Spinal cord (tissue), 10 donors: ENCODE measurements at places on chromosomes 3 and 15.

- DNase-seq: no peak
Observed at GRCh38 chr15:51754267-51754666, 2.9 kb downstream of the TMOD2 start.

DNA sequence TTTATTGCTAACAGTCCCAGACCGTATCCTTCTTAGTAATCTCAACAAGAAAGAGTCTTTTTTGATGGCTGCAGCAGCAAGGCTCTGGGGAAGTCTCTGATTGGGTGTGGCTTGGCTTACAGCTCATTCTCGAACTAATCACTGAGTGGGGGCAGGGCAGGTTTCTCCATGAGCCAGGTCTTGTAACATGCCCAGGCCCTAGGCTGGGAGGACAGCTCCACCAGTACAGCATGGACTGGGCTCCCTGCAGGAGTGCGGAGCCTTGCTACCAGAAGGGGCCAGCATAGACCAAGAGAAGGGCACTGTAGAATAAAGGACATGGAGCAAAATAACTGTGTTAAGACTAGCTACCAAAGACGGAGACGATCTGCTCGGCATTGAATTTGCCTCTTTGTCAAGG lies 7.2 kb downstream of the CD276 start:
- DNase-seq: peak; percentile 15

GRCh38 chr3:20958161-20958560 lies 772.2 kb upstream of the SGO1 start:
- no peak for DNase-seq

DNA sequence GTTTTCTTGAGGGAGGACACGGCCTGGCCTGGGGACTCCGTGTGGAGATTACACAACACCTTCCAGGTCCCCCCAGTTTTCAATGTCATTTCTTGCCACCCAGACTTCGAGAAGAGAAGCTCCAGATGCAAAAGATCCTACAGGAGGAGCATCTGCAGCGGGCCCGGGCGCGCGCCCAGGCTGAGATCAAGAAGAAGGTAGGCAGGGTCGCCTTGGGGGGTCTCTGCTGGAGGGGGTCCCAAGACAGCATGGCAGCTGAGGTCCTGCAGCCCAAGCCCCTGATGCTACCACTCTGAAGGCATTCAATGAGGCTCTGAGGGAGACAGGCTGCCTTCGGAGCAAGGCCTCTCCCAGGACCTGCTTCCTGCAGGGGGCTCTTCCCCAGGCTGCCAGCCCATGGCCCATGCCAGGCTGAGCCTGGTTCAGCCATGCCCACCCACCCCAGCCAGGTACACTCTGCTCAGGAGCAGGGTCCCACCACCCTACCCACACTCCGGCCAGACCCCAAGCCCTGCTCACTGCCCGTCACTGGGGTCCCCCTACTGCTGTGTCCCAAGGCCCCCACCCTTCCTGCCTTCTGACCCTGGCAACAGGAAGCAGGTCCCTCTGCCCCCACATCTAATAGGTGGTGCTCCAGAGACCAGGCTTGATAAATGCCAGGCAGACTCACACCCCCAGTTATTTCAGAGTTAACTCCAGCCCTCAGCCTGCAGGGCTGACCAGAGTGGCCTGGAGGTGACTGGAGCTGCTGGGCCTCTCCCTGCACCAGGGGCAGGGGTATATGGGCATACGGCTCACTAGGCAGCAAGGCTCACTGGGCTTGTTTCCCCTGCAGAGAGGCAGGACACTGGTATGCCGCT lies 40.0 kb downstream of the ZXDC start:
- DNase-seq: no peak

- no peak for DNase-seq
Observed at GRCh38 chr15:47924381-47924780, 196.4 kb upstream of the SLC24A5 start.

GRCh38 chr15:69595009-69595791 lies 142.6 kb downstream of the RPLP1 start:
- DNase-seq: peak; percentile 54

GRCh38 chr15:84762840-84763572 lies 14.6 kb downstream of the ZNF592 start:
- DNase-seq: no peak

- DNase-seq: no peak
Observed at GRCh38 chr15:50068016-50068415, 51.0 kb downstream of the ATP8B4 start.

- peak; percentile 96 for DNase-seq
Observed at GRCh38 chr15:62742409-62743171, 300.0 kb upstream of the TPM1 start.

DNA sequence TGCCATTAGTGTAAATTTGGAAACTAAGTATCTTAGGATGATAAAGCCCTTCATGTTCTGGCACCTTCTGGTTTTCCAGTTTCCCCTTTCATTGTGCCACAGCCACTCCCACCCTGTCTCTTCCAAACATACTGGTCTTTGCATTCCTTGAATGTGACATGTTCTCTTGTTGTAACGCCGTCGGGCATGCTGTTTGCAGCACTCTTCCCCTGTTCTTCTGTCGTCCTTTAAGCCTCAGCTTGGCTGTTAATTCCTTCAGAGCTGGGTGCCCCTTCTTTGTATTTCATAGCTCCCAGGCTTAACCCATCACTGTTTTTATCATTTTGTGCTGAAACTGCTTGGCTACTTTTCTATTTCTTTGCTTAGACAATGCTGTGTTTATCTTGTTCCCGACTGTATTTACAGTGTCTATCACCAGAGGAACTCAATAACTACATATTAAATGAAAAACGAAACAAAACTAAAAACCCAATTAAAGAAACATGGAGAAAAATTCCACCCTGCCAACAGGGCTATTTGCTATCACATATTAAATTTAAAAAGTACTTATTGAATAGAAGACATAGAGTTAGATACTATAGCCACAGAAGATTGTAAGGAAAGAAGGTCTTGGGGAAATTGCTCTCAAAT lies 95.4 kb upstream of the KCNAB1 start:
- peak; percentile 34 for DNase-seq

GRCh38 chr15:77035584-77035983 lies 35.3 kb downstream of the TSPAN3 start:
- DNase-seq: no peak

- no peak for DNase-seq
Observed at GRCh38 chr3:99479768-99480167, 158.6 kb upstream of the COL8A1 start.

DNA sequence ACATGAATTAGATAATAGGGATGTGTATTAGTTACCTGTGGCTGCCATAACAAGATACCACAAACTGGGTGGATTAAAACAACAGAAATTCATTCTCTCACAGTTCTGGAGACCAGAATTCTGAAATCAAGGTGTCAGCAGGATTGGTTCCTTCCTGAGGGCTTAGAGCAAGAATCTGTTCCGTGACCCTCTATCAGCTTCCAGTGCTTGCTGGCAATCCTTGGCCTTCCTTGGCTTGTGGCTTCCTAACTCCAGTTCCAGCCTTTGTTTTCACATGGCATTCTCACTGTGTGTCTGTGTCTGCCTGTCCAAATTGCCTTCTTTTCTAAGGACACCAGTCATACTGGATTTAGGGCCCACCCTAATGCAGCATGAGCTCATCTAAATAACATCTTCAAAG lies 94.4 kb upstream of the NR2E3 start:
- no peak for DNase-seq

DNA sequence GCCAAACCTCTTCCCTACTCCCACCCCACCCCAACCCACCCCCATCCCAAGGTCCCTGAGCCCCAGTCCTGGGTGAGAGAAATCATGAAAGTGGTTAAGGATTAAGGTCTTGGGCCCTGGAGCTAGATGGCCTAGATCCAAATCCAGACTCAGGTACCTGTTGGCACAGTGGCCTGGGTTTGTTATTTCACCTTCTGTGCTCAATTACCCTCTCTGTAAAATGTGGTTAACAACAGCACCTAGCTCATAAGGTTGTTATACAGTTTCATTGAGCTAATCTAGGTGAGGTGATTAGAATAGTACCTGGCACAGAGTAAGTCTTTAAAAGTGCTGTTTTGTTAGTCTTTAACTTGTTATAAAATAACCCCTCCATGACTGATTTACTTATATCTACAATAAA lies 6.4 kb upstream of the SNUPN start:
- no peak for DNase-seq

GRCh38 chr3:135007607-135008006 lies 212.5 kb downstream of the EPHB1 start:
- DNase-seq: no peak

GRCh38 chr3:65975032-65975431 lies 63.7 kb downstream of the MAGI1 start:
- DNase-seq: no peak

DNA sequence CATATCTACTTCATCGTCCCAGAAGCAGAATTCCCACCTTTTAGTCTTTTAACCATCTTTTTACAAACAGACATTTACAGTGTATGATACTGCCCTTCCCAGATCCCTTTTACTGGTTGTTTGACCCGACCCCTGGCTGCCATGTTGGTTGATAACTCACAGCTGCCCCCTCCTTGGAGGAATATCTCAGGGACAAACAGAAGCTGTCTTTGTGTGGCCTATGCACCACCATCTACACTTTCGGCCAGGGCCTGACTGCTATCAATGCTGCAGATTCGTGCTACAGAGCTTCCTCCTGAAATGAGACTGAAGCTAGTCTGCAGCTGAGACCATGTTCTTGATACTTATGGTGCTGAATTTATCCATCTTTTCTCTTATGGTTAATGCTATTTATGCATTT lies 6.6 kb upstream of the POLQ start:
- DNase-seq: no peak

DNA sequence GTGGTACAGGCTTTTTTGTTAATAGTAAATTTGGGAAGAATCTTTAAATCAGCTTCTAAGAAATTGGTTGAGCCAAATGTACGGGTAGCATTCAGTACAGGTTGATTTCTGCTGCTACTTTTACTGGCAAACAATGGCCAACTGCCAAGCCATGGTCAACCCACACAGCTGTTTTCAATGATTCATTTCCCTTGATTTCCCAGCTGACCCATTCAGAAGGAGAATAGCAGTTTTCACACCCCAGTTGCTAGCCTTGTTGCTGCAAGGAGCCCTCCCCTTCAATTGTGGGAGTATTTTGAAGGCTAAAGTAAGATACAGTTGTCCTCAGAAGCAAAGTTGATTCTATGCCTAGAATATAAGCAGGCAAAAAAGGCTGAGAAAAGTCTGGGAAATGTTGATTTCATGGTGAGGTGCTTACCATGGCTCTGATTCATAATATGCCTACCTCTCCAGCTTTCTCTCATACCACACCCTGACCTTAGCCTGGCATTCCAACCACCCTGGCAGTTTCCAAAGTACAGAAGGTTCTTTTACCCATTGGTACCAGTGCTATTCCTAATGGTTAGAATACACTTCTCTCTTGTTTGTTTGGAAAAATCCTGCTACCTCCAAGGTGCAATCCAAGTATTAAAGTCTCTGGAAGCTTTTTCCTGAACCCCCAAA lies 320.3 kb upstream of the TGFBR2 start:
- peak; percentile 80 for DNase-seq

DNA sequence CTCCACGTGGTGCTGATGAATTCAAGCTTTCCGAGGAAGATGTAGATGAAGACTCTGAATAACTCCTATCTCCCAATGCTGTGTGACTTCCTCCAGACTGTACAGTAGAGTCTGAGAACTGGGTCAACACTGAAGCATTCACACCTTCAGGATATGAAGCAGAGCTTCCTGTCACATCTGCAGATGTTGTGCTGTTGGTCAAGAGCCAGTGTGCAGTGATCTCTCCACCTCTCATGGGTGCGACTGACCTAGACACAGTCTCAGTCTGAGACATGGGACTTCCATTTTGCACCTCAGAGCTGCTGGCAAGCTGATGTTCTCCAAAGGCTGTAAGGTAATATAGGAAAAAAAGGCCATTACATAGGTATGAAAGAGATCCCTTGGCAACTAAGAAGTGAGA lies 36.5 kb downstream of the HEG1 start:
- no peak for DNase-seq

DNA sequence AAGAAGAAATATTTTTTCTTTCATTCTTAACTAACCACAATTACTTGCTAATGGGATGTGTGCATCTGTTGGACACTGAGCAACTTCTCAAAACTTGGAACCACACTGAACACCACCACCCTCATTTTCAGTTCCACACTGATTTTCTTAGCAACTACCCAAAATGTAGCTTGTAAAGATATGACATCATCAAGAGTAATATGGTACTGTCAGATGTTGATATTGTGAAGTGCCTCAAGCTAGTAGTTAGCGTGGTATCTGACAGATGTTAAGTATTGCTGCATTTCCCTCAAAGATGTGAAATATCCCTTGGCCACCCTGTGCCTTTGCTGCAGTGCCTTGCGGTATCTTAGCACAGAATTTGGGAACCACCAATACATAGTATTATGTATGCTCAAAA lies 9.3 kb downstream of the RFTN1 start:
- no peak for DNase-seq

GRCh38 chr15:91992945-91993344 lies 139.4 kb downstream of the SLCO3A1 start:
- no peak for DNase-seq

- DNase-seq: no peak
Observed at GRCh38 chr3:180295811-180296210, 259.1 kb upstream of the PEX5L start.

GRCh38 chr15:39156166-39156565 lies 424.7 kb upstream of the THBS1 start:
- DNase-seq: no peak

DNA sequence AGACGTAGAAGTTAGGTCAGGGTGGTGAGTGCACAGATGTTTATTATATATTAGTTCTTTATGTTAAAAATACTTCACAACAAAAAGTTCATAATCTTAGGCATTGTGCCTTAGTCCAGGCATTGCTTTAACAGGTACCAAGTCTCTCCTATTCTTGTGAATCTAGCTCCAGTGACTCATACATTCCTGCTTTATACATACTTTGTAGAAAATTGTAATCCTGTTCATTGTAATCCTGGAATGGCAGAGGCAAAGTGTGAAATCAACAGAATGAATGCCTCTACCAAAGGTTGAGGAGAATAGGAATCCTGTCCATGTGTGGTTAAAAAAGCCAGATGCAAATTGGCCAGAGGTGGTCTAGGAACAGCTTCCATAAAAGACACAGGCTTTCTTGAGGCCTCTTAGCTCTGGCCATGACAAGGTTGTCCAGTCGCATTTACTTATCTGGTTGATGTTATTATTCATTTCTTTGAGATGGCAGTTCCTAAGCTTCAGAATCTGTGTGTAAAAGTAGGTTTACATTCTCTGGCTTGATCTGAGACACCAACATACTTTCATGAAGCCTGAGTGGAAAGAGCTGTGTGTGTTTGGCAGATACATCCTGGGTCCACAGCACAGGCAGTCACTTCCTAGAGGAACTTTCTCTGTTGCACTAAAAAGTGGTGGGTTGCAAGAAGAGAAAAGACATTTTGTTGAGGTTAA lies 109.0 kb downstream of the CDIN1 start:
- DNase-seq: no peak
